ENCODE measurements at places on chromosomes 2 and 18. TPM values are rescaled to one million over a fixed set of nuclear protein-coding genes. Genes with fewer than 3 reads are reported as not detected.

DNA sequence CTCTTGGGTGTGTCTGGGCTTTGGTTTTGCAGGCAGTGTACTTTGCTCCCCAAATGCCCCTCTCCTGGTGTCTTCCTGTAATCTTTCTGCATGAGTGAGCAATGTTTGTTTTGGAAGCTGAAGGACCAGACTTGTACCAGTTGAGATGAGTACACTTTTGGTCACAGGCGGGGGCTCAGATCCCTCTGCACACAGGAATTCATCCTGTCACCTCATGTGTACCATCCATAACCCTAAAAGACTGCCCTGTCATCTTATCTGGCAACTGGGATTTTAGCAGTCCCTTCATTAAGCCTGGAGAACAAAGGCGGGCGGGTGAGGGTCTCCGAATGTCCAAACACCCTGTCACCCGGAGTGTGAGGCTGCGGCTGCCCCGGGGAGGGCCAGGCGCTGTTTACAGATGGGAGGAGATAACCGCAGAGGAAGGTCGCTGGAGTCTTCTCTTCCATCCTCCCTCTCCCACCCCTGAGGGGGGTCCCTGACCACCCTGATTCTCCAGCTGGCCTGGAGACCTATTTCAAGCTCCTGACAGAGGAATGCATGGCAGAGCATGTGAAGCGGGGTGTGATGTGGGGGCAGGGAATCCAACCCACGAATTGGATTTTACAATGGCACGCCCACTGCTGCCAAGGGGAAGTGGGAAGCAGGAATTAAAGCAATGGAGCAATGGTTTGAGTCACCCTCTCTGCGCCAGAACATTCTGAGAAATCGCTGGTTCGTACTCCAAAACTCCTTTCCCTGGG is 158.2 kb upstream of the MYCN start:
- H3K4me1 ChIP-seq: peaks cover 5% of the 10 kb centered on the region
- peak; percentile 88 for DNase-seq
- H3K27ac ChIP-seq: no peak overlapping the region
- no peaks in the 10 kb centered on the region for H3K36me3 ChIP-seq
- no peaks in the 10 kb centered on the region for H3K27me3 ChIP-seq

- H3K36me3 ChIP-seq: no peaks in the 10 kb centered on the region
- H3K27ac ChIP-seq: no peak overlapping the region
- H3K27me3 ChIP-seq: no peaks in the 10 kb centered on the region
- peak; percentile 58 for DNase-seq
- H3K4me1 ChIP-seq: no peaks in the 10 kb centered on the region
These were observed 20.8 kb downstream of the LAMA1 start for GRCh38 chr18:7096838-7097237.

DNA sequence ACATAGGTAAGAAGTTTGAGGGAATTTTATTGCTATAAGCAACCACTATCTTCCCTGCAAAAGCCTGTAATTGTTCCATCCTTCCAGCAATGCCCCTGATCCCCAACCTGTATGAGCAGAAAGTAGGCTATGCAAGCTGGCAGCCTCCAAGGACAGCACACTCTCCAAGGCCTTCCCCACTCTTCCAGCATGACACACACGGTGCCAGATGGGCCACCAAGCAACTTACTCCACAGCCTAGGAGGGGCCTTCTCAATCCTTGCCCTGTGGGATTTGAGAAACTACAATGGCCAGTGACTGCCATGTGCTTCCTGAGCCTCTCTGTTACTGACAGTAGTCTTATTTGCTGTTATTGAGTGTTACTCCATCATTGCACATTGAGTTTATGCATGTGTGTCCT is 137.5 kb downstream of the ACTR3 start:
- no peaks in the 10 kb centered on the region for H3K36me3 ChIP-seq
- DNase-seq: no peak
- no peaks in the 10 kb centered on the region for H3K27me3 ChIP-seq
- peaks cover 9% of the 10 kb centered on the region for H3K4me1 ChIP-seq
- no peak overlapping the region for H3K4me3 ChIP-seq
- H3K27ac ChIP-seq: no peak overlapping the region

DNA sequence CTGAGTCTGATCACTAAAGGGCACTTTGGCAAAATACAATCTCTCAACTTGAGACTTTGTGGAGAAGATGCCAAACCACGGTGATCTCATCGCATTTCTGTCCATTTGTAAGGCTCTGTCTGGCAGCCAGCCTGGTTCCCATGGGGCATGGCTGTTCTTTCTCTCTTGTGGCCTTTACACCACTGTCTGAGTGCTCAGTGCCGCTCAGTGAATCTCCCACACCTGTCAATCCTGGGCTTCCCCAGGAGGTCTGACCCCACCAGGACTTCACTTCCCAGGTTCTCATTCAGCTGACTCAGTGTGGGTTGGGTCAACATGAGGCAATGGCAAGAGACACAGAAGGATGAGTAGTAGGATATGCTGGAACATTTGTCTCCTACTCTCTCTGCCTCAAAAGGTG is 96.8 kb upstream of the TRIB2 start:
- DNase-seq: peak; percentile 85
- no peaks in the 10 kb centered on the region for H3K36me3 ChIP-seq
- H3K27me3 ChIP-seq: no peaks in the 10 kb centered on the region
- H3K4me3 ChIP-seq: no peak overlapping the region

- peak; percentile 44 for DNase-seq
- no peaks in the 10 kb centered on the region for H3K36me3 ChIP-seq
- no peak overlapping the region for H3K4me3 ChIP-seq
- H3K27me3 ChIP-seq: peaks cover 39% of the 10 kb centered on the region
These were observed 19.2 kb downstream of the KCNF1 start for GRCh38 chr2:10930721-10931516.

- no peak overlapping the region for H3K27ac ChIP-seq
- no peaks in the 10 kb centered on the region for H3K36me3 ChIP-seq
- no peak for DNase-seq
- no peaks in the 10 kb centered on the region for H3K27me3 ChIP-seq
These were observed 111.3 kb upstream of the REV1 start for GRCh38 chr2:99600981-99601651.

GRCh38 chr2:239499726-239500573 is 99.1 kb upstream of the HDAC4 start:
- peak; percentile 77 for DNase-seq
- H3K36me3 ChIP-seq: no peaks in the 10 kb centered on the region
- H3K4me3 ChIP-seq: no peak overlapping the region
- H3K27ac ChIP-seq: no peak overlapping the region

Gene SH2D6
- total RNA-seq: not detected

Gene DNAJC27
- total RNA-seq: 7.7 TPM

Gene MARCO
- total RNA-seq: not detected

Measured in osteoblast (primary cell).